ENCODE measurements at places on chromosomes 1 and 21.
A peak's percentile ranks its signal among the peaks of the same experiment; 100 is the strongest.

DNA sequence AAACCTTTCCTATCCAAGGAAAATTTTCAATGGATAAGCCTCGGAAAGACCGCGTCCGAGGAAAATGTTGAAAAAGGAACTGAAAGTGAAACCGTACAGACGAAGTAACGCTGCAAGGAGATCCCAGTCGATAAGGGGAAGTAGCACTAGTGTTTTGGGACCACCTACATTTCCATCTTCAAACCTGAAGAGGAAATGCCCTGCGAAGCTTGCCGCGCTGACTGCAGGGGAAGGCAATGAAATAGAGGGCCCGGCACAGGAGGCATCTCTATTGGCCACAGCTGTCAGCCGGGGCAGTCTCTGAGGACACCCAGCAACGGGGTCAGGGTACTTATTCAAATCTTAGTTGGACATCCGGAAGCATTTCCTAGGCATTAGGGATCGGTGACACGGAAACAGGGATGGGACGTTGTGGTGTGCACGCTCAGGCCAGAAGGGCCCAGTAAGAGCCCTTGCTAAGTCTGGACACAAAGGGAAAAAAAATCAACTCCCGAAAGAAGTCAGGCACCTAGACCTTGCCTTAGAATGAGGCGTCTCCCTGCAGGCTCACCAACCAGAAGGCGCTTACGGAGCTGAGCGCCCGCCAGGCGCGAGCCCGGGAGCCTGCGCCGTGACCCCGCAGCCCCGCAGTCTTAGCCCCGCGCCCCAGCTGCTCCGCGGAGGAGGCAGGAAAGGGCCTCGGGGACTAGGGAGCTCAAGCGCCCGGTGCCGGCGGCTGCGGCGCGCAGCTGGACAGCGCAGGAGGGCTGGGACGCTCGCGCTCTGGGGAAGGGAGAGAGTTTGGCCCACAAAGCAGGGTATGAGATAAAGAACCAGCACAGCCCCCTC is 655 bp downstream of the USF1 start:
- peak; percentile 36 for DNase-seq

- DNase-seq, result no peak
Observed at GRCh38 chr1:179327679-179328078, 34.1 kb downstream of the SOAT1 start.

- peak; percentile 46 for DNase-seq
Observed at GRCh38 chr1:101112051-101112780, 86.6 kb upstream of the DPH5 start.

- DNase-seq, result no peak
Observed at GRCh38 chr1:110086961-110087360, 16.5 kb upstream of the ALX3 start.

GRCh38 chr1:219223496-219223895 is 49.8 kb downstream of the LYPLAL1 start:
- no peak for DNase-seq

- DNase-seq, result no peak
Observed at GRCh38 chr1:35406103-35406502, 137.6 kb downstream of the ZMYM4 start.

DNA sequence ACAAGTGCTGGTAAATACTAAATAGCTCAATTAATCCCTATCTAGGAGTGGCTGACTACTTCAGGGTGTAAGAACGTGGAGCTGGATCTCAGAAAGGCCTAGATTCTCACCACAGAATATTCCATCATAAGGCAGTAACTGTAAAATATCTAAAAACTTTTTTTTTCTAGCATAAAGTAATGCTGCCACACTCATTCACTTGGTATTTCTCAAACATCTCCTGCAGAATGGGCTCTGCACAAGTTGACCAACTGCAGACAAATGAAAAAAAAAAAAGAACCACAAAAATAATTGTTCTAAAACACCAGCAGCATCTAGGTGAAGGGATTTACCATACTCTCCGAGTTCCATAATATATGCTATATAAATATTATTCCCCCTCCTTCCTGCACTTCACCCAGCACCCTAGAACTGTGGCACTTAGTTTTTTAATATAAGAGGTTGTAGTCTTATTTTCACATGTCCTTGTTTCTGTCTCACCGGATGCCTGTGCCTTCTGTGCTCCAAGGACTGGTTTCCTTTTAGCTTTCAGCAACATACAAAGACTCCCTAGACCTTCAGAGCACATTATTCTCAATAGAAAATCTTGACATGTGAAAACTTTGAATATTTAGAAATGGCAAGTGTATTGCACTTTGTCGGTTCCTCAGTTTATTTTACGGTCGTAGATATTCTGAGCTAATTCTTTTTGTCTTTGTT is 8.9 kb downstream of the VSIG8 start:
- no peak for DNase-seq

DNA sequence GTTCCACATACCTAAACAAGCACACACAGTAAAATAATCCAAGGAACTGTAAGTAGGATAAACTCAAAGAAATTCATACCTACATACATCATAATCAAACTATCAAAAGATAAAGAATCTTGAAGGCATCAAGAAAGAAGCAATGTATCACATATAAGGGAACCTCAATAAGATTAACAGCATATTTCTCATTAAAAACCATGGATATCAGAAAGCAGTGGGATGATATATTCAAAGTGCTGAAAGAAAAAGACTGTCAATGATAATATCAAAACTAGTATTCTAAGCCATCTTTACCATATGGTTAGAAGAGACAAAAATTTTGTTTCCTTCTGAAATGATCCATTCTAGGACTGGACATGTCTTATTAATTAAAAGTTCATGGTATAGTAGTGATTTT is 37.1 kb upstream of the ADAM30 start:
- no peak for DNase-seq

- no peak for DNase-seq
Observed at GRCh38 chr1:30971496-30971895, 62.9 kb upstream of the SDC3 start.

- DNase-seq, result no peak
Observed at GRCh38 chr21:42081138-42081537, 10.0 kb downstream of the UMODL1 start.

DNA sequence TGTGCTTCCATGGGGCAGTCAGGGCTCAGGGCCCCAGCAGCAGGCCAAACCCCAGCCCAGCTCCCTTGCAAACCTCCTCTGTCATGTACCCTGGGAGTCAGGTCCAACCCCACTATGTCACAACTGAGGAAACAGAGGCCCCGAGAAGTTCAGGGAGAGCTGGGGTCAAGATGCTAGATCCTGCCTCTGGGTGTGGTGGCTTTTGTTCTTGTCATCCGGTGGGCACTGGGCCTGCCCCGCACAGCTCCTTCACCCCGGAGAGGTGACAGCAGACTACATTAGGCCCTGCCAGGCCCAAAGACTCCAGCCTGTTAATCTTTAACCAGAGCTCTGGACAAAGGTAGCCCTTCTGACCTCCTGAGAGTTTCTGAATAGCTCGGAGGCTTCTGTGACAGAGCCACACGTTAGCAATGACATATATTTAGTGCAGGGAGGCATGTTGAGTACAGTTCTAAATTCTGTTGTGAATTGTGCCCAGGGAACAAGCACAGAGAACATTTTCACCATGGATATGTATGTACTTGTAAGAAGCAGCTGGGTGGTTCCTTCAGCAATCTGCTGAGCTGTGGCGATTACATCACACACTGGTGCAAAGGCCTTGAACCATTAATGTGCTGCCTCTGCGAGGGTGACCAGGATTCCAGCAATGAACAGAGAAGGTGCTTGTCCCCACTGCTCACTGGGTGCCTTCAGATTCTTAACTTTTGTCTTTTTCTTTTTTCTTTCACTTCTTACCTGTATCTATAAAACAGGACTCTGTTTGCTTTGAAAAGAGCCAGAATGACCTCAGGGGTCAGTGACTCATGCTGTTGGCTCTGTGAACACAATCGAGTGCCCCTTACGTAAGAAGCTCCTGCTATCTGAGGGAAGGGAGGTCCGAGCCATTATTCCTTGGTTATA is 102.8 kb downstream of the RHOU start:
- no peak for DNase-seq

- DNase-seq, result no peak
Observed at GRCh38 chr1:78078358-78078757, 32.6 kb downstream of the GIPC2 start.

DNA sequence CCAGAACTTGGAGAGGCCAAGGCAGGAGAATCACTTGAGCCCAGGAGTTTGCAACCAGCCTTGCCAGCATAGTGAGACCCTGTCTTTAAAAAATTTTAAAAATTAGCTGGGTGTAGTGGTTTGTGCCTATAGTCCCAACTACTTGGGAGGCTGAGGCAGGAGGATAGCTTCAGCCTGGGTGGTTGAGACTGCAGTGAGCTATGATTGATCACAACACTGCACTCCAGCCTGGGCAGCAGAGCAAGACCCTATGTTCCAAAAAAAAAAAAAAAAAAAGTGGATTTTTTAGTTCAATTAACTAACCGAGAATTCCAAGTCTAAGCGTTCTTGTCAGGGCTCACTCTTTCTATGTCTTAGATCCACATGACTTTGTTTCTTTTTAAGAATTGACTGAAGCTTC is 130.3 kb upstream of the NRIP1 start:
- no peak for DNase-seq

GRCh38 chr1:58805716-58806571 is 22.1 kb upstream of the JUN start:
- DNase-seq, result no peak

- DNase-seq, result no peak
Observed at GRCh38 chr1:14326857-14327256, 271.6 kb upstream of the KAZN start.

GRCh38 chr1:234617131-234617985 is 7.4 kb upstream of the IRF2BP2 start:
- no peak for DNase-seq

GRCh38 chr21:38359835-38360234 is 103.0 kb downstream of the KCNJ15 start:
- DNase-seq, result no peak
